ENCODE measurements at places on chromosomes 1 and 21.

DNA sequence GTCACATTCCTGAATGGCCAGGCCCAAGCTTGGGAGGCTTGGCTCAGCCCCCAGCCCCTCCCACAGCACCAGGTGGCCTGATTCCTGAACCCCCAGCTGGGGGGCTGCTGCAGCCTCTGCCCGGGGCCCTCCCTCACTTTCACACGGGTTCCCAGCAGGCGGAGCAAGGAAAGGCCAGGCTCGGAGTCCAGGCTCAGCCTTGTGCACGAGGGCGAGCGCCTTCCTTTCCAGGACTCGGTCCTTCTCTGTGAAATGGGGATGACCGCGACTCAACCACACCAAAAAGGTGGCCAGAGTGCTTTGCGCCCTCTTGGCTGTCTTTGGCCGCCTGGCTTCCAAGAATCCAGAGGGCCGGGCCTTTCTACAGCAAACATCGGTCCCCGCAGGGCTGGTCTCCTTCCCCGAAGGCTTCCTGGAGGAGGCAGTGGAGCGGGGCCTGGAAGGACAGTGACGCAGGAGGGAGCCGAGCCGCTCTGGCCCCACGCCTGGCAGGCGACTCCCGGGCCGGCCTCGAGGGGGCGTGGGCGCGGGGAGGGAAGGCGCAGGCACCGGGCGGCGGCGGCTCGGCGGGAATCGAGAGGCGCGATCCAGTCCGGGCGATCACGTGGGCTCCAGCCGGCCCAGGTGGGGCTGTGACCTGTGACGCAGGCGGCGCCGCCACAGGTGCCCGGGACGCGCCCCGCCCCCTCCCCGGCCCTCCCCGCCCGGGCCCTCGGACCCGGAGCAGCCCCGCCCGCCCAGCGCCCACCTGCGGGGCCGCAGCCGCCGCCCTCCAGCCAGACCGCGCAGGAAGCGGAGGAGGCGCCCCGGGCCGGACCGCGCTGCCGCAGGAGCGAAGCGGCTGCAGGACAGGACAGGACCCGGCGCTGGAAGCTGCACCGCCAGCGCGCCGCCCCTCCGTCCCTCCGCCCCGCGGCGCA is at the start of gene ARHGEF16:
TSS of gene ARHGEF16 (plus strand) at position 775 of the 920 bp plus-strand sequence. CDS start 8,420 bp downstream, outside the sequence.
- peak; percentile 50 for DNase-seq

GRCh38 chr1:149884433-149885338 is 14.7 kb upstream of the BOLA1 start:
- DNase-seq: no peak

GRCh38 chr21:18524097-18524880 is 120.7 kb upstream of the TMPRSS15 start:
- DNase-seq: no peak

DNA sequence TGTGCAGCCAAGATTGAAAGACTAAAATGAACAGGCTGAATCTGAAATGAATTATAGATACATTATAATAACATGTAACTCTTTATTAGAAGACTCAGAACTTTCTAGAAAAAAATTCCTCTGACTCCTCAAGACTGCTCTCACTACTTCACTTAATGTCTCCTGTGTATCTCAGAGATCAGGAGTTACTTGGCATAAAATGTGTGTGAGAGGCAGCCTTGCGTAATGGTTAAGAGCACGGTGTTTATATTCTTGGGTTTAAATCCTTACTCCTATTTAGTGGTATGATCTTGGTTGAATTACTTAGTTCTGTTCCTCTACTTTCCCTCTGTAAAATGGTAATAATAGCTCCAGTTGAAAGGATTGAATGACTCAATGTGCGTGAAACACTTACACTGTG is 634.9 kb downstream of the LTN1 start:
- no peak for DNase-seq

DNA sequence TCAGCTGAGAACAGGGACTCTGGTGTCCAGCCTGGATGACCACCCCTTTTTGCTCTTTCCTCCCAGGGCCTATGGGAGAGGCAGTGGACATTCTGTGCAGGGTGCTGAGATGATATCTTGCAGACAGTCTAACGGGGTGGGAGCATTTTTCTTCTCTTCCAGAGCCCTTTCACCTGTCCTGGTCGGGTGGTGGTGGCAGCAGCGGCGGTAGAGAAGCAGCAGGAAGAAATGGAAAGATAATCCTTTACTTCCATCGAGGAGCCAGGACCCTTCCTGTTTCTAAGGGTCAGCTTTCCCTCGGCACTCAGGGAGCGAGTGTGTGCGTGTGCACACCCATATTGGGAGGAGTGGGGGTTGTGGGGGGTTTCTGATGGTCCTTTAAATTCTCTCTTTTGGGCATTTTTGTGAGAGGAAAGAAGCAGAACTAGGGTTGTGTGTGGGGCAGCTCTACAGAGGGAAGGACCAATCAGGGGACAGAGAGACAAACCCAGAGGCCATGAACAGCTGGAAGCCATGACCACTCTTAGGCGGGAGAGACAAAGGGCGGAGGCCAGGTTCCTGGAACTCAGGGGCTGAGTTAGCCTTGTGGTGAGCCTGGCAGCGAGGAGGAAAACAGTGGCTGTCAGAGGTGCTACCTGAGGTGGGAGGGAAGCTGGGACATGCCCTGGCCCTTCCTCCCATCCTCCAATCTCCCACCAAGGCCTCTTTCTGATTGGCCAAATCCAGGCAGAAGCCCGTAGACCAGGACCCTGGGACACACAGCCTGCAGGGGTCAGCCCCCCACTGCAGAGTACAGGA is 31.2 kb upstream of the CSF3R start:
- DNase-seq: no peak

DNA sequence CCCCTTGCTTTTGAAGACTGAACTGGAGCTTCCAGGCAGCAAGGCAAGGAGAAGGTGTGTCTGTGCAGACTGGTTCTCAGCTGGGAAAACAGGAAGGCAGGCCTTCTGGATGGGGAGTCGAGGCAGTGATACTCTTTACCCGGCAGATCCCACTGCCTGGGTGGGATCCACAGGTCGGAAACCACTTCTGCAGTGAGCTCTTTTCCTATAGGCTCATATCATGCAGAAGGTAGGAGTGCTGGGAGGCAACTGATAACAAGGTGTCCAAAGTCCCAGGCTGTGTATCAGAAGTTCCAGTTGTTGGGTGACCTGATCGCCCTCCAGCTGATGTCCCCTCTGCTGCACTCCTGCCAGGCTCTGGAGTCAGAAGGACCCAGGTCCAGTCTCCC is 17.1 kb downstream of the ACOT11 start:
- DNase-seq: no peak

DNA sequence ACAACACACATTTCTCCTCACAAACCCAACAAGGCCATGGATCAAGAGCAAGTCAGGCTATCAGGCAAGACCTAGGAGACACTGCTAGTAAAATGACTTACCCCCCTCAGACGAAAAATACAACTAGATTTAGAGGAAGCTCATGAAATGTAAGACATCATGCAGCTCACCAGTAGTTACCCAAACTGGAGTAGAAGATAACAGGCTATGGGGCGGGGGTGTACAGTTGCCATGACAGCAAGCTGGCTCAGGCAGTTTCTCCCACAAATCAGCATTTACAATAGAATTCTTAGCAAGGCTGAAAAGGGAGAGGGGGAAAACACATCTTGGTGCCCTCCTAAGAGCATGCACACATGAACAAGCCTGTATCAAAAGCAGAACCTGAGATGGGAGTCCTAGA is 13.9 kb downstream of the TPM3 start:
- DNase-seq: no peak

DNA sequence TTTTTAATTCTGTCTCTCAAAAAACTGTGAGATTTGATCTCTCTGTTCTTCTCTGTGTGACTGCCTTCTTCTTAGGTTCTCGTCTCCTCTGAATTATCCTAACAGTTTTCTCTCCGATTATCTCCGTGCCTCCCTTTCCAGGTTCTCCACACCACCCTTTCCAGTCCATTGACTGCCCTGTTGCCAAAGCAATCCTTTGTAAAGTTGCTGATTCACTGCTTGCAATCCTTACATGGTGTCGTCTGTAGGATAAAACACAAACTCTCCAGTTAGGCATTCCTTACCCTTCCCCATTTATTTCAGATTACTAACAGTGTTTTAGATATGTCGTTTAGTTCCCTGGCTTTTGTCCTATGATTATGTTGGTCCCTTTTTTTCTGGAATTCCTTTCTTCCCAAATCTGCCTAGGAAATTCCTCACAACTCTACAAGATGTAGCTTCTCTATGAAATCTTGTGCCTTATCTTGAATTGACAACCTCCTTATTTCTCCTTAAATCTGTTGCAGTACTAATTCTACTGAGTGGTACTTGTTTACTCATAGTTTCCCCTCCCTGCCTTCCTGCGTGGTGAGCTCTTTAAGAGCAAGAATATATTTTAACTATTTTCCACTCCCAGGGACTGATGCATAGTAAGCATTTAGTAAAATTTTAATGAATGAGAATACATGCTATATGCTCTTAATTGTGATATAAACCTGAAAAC is 22.3 kb downstream of the RCOR3 start:
- no peak for DNase-seq

- DNase-seq: no peak
Observed at GRCh38 chr1:46690931-46691421, 19.3 kb downstream of the TEX38 start.

- DNase-seq: no peak
Observed at GRCh38 chr1:94122201-94122970, 1.4 kb upstream of the ABCA4 start.

GRCh38 chr1:64229307-64229706 is 25.9 kb downstream of the UBE2U start:
- DNase-seq: no peak

DNA sequence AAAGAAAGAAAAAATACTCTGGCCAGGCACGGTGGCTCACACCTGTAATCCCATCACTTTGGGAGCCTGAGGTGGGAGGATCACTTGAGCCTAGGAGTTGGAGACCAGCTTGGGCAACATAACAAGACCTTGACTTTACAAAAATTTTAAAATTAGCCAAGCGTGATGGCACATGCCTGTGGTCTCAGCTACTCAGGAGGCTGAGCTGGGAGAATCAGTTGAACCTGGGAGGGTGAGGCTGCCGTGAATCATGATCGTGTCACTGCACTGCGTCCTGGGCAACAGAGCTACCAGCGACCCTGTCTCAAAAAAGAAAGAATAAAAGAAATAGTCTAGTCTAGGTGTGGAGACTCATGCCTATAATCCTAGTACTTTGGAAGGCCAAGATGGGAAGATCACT is 22.3 kb downstream of the RRP1B start:
- DNase-seq: no peak

DNA sequence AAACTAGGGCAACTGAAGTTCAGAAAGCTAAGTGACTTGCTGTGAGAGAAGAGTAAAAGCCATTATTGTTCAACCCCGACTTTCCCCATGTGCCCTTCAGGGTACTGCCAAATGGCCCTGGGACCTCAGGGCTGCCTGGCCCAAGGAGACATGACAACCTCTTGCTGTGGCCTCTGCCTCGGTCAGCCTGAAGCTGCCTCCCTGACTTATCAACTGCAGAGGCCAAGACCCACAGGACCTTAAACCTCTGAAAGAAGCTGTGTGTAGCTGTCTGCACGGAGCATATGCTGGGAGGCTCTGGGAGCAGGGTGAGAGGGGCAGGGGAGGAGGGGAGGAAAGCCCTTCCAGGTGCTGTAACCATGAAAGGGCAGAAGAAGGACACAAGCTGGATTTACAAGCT is 35.9 kb downstream of the HMGB4 start:
- DNase-seq: no peak

DNA sequence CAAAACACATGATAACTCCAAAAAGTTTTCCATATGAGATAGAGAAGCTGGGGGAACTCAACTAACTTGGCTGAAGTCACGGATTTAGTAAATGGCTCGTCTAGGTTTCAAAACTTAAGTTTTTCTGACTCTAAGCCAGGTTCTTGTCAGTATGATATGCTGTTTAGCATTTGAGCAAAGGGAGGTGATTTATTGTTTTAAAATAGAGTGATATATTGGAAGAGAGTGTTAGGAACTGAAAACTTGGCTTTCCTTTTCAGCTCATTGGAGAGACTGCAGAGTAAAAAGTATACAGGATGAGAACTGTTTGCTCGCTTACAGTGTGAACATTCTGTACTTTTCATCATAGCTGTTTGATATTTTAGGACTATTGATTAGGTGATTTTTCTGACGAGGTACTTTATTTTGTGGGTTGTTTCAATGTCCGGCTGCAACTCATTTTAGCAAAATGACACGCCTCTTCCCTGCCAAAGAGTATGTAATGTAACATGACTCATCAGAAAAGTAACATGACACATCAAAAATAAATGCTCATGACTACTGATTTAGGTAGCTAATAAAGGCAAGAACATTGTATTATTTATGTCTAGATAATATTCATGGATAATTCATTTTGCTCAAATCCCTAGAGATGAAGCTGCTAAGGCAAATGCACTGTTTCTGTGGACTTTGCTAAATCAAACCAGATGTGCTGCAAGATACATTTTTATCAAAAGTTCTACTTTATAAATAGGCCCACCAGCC is 355.1 kb downstream of the GPATCH2 start:
- no peak for DNase-seq

DNA sequence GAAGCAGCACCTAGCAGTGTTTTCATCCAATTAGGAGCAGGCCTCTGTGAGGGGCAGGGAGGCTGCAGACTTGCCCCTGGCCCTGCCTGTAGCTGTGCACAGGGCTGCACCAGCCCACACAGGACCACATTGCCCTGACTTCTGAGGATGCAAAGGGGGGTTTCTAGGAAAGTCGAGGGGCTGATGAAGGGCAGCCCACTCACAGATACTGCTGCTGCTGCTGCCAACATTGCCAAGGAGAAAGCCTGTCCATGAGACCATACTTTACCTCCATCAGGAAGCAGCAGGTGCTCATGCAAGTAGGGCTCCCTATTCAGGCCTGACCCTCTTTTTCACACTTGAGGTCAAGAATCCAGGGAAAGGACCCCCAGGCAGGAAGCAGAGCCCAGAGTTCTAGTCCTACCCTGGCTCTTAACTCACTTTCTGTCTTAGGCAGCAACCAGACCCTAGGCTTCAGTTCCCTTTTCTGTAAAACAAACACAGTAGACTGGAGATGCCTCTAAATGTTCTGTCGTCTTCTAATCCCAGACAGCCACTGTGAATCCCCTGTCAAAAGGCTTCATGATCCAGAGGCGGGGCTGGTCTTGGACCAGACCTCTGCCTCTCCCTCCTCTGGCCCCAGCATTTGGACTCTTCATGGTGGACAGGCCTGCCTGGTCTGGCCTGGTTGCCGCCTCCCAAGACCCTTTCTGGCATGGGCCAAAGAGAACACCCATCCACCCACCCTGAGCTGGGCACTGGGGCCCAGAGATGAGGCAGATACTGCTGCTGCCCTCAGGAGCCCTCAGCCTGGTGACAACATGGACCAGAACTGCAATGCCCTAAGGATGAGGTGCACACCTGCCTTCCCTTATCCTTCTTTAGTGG is 120.2 kb downstream of the GLIS1 start:
- DNase-seq: no peak

- no peak for DNase-seq
Observed at GRCh38 chr1:10710489-10710888, 86.0 kb downstream of the CASZ1 start.

DNA sequence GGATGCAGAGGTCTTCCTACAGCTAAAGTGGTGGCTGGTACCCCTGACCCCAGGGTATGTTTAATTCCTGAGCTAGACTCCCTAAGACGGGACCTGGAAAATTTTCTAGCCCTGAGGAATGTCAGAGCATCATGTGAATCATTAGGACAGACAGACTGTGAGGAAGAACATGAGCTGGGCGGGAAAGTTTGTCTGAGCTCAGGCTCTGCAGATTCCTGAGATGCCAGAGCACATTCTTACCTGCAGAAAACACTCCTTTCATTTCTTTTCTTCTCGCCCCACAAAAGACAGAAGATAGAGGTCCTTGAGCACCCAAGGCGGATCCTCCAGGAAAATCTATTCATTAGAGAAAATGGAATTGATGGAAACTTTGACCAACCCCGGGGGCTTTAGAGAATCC is 6.5 kb downstream of the CAPN2 start:
- no peak for DNase-seq

Data from hypothalamus (tissue), 51 donors.